ENCODE measurements at places on chromosomes 2 and 18.

DNA sequence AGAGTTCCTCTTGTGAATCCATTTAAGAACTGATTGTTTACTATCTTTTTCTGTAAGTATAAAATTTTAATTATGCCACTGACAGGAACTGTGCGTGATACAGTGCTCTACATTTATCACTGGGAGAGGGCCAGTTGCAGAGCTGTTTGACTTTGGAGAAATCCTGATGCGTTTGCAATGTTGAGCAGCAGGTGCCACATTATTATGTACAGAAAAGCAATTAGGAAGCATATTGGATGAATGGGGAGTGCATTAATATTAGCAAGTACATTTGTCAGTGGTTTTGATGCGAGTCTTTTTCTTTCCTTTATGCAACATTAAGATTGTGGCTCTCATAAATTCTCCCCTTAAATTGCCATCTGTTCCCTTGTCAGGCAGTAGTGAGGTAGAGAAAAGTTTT, 302.3 kb upstream of the FANCL start:
- no peak for DNase-seq

- no peak for DNase-seq
Measured at GRCh38 chr2:30987566-30987965, 150.7 kb downstream of the GALNT14 start.

- no peak for DNase-seq
Measured at GRCh38 chr2:148865512-148865911, 9.5 kb upstream of the KIF5C start.

GRCh38 chr2:233964581-233964980, 47.4 kb downstream of the TRPM8 start:
- no peak for DNase-seq

- no peak for DNase-seq
Measured at GRCh38 chr18:4797002-4797685, 342.0 kb upstream of the DLGAP1 start.

- DNase-seq = no peak
Measured at GRCh38 chr2:85542777-85543176, 3.8 kb downstream of the MAT2A start.

GRCh38 chr2:212005085-212005671, 533.4 kb downstream of the ERBB4 start:
- DNase-seq = no peak

- DNase-seq = no peak
Measured at GRCh38 chr2:66466433-66466832, 31.5 kb downstream of the MEIS1 start.

GRCh38 chr2:41768310-41768709, 279.5 kb upstream of the PKDCC start:
- DNase-seq = no peak

Data from H54 (cell line).